ENCODE measurements at places on chromosomes 1 and 21. TPM values are rescaled to one million over a fixed set of nuclear protein-coding genes. Genes with fewer than 3 reads are reported as not detected.

- H3K27ac ChIP-seq, result no peak overlapping the region
- H3K27me3 ChIP-seq, result no peaks in the 10 kb centered on the region
- H3K4me3 ChIP-seq, result no peak overlapping the region
- H3K36me3 ChIP-seq, result no peaks in the 10 kb centered on the region
- no peaks in the 10 kb centered on the region for H3K4me1 ChIP-seq
These were observed 8.4 kb downstream of the MMACHC start for GRCh38 chr1:45508295-45509151.

C8B gene
- total RNA-seq, result 22.1 TPM

COL8A2 gene
- 32.6 TPM for total RNA-seq

DNA sequence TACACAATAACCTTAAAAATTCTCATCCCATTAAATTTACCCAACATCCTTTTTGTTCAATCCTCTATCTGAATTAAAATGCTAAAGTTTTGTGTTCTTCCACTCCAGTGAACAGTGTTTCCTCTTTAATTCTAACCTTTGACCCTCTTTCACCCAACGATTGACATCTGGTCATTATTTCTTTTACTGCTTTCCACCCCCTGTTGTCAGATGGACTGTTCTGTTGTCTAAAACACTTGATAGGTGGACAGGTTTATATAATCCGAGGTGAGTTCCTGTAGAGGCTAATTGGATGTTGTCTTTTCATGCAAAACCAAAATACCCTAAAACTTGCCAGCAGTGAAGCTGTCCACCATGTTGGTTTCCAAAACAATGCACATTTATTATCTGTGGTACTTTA is 73.4 kb upstream of the SERTAD4 start:
- no peaks in the 10 kb centered on the region for H3K27me3 ChIP-seq
- H3K27ac ChIP-seq, result no peak overlapping the region
- no peaks in the 10 kb centered on the region for H3K4me1 ChIP-seq
- no peak for DNase-seq
- no peak overlapping the region for H3K4me3 ChIP-seq

GRHL3 gene
- 2.7 TPM for total RNA-seq

- peaks cover 18% of the 10 kb centered on the region for H3K4me1 ChIP-seq
- no peaks in the 10 kb centered on the region for H3K36me3 ChIP-seq
- H3K27me3 ChIP-seq, result no peaks in the 10 kb centered on the region
- DNase-seq, result no peak
- no peak overlapping the region for H3K27ac ChIP-seq
These were observed 53.8 kb upstream of the PPP2R5A start for GRCh38 chr1:212231372-212231771.

- H3K4me3 ChIP-seq, result no peak overlapping the region
- DNase-seq, result no peak
- H3K4me1 ChIP-seq, result peaks cover 36% of the 10 kb centered on the region
- no peaks in the 10 kb centered on the region for H3K36me3 ChIP-seq
- no peaks in the 10 kb centered on the region for H3K27me3 ChIP-seq
These were observed 45.9 kb downstream of the SLX9 start for GRCh38 chr21:44985441-44986401.

SLC1A7 gene
- total RNA-seq, result not detected

Measured in hepatocyte (in vitro differentiated cells).